ENCODE measurements at places on chromosomes 7 and 10.

DNA sequence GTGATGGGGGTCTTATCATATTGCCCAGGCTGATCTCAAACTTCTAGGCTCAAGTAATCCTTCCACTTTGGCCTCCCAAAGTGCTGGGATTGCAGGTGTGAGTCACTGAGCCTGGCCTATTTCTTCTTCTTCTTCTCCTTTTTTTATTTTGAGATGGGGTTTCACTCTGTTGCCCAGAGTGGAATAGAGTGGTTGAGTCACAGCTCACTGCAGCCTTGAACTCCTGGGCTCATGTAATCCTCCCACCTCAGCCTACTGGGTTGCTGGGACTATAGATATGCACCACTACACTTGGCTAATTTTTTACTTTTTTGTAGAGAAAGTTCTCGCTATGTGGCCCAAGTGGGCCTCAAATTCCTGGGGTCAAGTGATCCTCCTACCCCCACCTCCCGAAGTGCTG, 124.3 kb downstream of the SKIDA1 start:
- peak; percentile 13 for DNase-seq

- no peak for DNase-seq
These were observed 275.2 kb downstream of the AUTS2 start for GRCh38 chr7:69873512-69873911.

DNA sequence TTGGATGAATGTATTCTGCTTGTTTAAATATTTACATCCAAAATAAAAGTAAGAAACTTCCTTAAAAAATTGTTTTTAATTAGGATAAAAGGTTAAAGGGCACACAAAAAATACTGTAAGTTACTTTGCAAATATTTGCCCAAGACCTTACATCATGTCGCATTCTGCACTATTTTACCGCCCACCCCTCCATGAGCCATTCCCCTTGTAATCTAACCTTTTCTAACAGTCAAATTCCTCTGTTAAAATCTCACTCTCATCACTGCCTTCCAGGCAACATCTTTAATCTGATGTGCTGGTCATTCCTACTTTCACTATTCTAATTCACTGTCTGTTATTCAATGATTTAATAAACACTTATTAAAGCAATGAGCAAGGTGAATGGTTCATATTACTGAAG, 23.2 kb downstream of the TSPAN12 start:
- DNase-seq = no peak

GRCh38 chr10:23525406-23525805, 86.5 kb downstream of the OTUD1 start:
- DNase-seq = peak; percentile 37

DNA sequence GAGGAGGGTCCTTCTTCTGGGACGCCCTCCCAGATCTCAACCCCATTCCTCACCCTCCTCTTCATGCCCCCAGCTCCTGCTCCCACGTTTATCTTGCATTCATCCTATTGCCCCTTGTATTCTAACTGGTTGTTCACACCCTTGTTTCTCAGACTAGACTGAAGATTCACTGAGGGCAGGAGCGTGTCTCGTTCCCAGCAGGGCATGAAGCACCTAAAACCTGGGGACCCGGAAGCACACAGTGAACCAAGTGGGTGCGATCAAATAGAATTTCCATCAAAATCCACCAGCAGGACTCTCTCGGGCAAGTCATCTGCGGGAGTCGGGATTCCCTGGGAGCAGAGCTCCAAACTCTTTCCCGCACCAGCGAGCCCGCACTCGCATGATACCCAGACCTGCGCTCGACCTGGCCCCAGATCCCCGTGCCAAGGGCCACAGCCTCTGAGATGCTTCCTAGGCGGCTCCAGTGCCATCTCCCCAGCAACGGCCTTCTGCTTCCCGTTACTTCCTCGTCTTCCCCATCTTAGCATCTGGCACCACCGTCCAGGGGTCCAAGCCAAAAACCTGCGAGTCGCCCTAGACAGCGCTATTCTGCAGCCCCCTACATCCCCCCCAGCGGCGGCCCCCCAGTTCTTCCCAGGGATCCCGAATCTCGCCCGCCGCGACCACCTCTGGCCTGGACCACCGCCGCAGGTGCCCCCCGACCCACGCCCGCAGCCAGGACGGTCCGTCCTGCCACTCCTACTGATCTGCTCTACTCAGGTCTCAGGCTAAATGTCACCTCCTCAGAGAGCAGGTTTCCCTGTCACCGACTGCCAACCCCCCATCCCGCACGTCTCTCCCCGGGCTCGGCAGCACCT, 6.1 kb upstream of the GBX1 start:
- no peak for DNase-seq

DNA sequence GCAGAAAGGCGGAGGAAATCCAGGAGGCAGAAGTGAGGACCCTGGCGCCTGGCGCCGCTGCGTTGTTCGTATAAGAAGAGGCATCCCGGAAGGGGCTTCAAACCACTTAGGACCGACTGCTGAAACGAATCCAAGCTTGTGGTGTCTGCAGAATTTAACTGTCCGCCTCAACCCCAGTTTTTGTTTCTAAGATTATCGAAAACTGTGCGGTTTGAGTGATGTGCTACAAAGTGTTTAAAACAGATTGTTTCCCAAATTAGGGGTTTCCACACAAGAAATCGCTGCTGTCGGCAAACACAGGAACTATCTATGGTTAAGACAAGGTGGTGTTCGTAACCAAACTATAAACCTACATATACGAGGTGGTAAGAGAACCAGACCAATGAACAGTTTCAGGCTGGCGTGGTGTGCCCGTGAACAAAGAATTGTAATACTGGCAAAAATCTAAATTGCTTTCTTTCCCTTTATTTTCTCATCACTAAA, 835 bp upstream of the DGKI start:
- DNase-seq = no peak

- no peak for DNase-seq
These were observed 50.5 kb downstream of the SH3PXD2A start for GRCh38 chr10:103804871-103805270.

DNA sequence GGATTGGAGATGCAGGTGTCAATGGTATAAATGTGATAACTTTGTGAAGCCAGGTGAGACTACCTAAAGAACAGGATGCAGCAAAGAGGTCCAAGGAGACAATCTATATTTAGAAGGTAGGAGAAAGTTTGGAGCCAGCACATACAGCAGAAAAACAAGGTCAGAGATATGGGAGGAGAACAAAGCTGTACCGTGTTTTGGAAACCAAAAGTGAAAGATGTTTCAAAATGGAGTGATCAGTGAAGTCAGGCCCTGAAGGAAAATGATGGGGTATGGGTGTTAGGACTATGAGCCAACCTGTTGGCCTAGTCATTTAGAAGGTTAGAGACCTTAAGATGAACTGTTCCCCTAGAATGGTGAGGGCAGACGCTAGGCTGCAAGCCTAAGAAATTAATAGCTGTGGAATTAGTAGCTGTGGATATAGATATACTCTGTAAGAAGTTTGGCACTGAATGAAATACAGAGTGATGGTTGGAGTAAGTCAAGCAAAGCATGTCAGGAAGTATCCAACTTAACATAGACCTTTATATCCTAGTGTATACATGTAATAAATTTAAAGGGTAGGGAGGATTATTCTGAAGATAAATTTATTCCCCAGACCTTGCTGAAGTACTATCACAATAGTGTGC, 149.8 kb upstream of the WNT16 start:
- no peak for DNase-seq

DNA sequence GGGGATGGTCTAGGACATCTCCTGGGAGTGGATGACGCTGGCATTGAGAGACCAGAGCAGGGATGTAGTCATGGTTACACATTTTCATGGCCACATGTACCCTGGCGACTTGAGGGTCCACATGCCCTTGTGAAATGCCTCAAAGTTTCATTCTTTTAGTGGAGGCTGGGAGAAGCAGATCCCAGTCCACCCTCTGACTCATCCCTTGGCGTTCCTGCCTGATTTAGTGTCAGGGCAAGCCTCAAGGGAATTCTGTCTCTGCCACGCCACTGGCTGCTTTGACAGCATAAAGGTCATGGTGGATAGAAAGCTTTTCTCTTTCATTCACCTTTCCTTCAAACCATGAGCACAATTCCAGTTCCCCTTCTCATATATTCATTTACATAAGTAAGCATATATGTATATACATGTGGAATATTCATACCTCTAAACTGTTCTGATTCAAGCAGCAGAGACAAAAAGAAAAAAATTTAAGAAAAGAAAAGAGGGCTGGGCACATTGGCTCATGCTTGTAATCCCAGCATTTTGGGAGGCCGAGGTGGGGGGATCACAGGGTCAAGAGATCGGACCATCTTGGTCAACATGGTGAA, 21.8 kb upstream of the KIF5B start:
- DNase-seq = peak; percentile 82

- no peak for DNase-seq
These were observed 61.1 kb downstream of the GRID1 start for GRCh38 chr10:86305521-86305920.

DNA sequence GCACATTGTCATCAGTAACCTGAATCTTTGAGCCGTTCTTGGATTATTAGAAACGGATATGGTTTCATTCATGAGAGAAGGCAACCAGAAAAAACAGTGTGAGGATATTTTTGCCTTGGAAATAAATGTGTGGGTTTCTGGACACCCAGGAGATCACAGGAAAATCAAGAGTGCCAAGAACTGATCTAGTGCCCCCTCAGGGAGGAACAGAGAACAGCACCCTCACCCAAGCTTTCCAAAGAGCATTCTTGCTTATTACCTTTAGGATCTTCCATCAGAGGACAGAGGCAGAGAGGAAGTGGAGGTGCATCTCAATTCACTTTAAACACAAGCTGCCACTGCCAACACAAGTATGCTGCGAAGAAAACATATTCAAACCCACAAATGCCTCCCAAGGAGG, 851.5 kb upstream of the COBL start:
- DNase-seq = no peak

GRCh38 chr7:40921589-40922315, 781.1 kb downstream of the INHBA start:
- DNase-seq = no peak

GRCh38 chr10:71223347-71224058, 11.1 kb downstream of the UNC5B start:
- no peak for DNase-seq

DNA sequence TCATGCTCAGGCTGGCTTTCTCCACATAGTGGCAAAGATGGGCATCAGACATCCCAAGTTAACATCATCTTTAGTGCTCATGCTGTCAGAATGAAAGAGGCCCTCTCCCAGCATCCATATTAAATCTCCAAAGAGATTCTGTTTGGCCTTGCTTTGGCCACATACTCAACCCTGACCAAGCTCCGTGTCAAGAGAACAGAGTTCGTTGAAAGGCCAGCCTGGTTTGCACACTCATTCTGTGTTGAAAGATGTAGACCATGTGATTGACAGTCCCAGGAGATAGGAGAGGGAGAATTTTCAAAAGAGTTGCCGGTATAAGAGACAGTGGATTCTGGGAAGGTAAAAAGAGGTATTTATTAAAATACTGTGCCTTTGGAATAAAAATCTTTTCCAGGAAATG, 19.7 kb downstream of the MET start:
- no peak for DNase-seq

GRCh38 chr10:102501201-102502028, 1.1 kb downstream of the ACTR1A start:
- no peak for DNase-seq

GRCh38 chr7:88615336-88615735, 144.2 kb upstream of the ZNF804B start:
- no peak for DNase-seq

All from AG10803 (cell line).